ENCODE measurements at places on chromosomes 2 and 18. TPM values are rescaled to one million over a fixed set of nuclear protein-coding genes. Genes with fewer than 3 reads are reported as not detected.

- H3K27me3 ChIP-seq: peaks cover 62% of the 10 kb centered on the region
- no peak for DNase-seq
- H3K36me3 ChIP-seq: no peaks in the 10 kb centered on the region
- peaks cover 12% of the 10 kb centered on the region for H3K4me1 ChIP-seq
Observed at GRCh38 chr2:171523088-171524017, 1.1 kb downstream of the CYBRD1 start.

Gene CD8B2
- total RNA-seq: not detected

GRCh38 chr2:230778350-230779063 is 65.9 kb downstream of the CAB39 start:
- peaks cover 89% of the 10 kb centered on the region for H3K36me3 ChIP-seq
- H3K27ac ChIP-seq: peak overlapping the region; percentile 61
- no peak for DNase-seq

GRCh38 chr18:57164401-57164800 is 17.5 kb downstream of the BOD1L2 start:
- H3K36me3 ChIP-seq: no peaks in the 10 kb centered on the region
- H3K4me1 ChIP-seq: no peaks in the 10 kb centered on the region
- no peak overlapping the region for H3K27ac ChIP-seq
- no peak for DNase-seq

GRCh38 chr2:61537277-61537949 is 743 bp downstream of the XPO1 start:
- peak overlapping the region; percentile 100 for H3K27ac ChIP-seq
- H3K4me3 ChIP-seq: peak overlapping the region; percentile 97
- peaks cover 37% of the 10 kb centered on the region for H3K4me1 ChIP-seq
- DNase-seq: peak; percentile 43
- H3K27me3 ChIP-seq: no peaks in the 10 kb centered on the region

Data from activated CD4-positive, alpha-beta memory T cell treated with anti-CD3 and anti-CD28 coated beads, Interleukin-2, amount 10 ng/mL, durations not matched to agents 7 days and 5 days (primary cell).